Adrenal gland (tissue), 19 donors: ENCODE measurements at places on chromosomes 13 and 19.
A peak's percentile ranks its signal among the peaks of the same experiment; 100 is the strongest.

GRCh38 chr19:3698386-3698950 lies 1.8 kb downstream of the PIP5K1C start:
- no peak for DNase-seq

- DNase-seq = no peak
Observed at GRCh38 chr19:18231775-18232174, 5.5 kb upstream of the PDE4C start.

- no peak for DNase-seq
Observed at GRCh38 chr13:87295636-87296035, 375.5 kb upstream of the SLITRK5 start.

- no peak for DNase-seq
Observed at GRCh38 chr19:29836409-29836825, 24.6 kb downstream of the CCNE1 start.

DNA sequence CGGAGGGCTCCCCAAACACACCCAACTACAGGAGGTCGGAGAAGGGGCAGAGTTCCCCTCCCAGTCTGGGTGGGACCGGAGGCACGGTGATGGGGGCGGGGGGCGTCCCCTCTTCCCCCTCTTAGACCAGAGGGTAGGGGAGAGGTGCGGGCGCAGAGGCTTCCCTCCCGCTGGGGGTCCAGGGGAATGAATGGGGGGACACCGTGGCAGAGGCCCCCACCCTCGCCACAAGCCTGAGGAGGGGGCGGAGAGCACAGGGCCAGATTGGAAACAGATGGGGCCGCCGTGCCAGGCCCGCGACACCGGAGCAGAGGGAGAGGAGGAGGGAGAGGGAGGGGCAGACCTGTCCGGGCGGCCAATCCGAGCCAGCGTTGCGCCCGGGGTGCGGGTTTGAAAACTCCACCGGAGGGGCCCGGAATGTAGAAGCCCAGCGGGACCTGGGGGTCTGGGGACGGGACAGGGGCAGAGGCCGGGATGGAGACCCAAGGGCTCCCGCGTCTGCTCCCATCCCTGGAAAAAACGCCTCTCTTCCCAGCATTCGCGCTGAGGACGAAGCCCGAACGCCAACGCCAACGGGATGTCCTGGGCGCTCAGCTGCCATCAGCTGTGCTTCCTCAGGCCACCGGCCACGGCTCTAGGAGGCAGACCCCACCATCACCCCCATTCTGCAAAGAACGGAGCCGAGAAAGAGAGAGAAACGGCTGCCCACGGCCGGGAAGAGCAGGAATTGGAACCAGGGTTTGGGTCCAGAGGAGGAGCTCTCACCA lies 46.8 kb downstream of the PTPRS start:
- peak; percentile 37 for DNase-seq

GRCh38 chr13:75881109-75881775 lies 245.1 kb downstream of the LMO7 start:
- DNase-seq = no peak

GRCh38 chr13:77810430-77810829 lies 108.2 kb downstream of the EDNRB start:
- no peak for DNase-seq

DNA sequence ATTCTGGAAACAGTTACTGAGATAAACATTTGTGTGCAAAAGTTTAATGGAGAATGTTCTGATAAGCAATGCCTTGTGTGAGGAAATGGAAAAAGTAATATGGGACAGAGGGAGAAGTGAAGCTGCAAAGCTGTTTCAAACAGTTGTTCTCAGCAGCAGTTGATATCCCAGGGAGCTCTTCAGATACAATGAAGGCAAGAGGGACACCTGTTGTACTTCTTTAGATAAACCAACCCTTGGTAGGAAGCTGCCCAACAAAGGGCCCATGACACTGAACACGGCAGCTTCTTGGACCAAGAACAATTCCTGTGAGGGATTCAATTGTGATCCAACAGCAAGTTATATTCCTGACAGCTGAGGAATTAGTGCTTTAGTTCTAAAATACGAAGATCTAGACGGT lies 894.3 kb upstream of the PCDH20 start:
- DNase-seq = no peak
